Retina (tissue), 1 donor: ENCODE measurements at places on chromosomes 3 and 15.

DNA sequence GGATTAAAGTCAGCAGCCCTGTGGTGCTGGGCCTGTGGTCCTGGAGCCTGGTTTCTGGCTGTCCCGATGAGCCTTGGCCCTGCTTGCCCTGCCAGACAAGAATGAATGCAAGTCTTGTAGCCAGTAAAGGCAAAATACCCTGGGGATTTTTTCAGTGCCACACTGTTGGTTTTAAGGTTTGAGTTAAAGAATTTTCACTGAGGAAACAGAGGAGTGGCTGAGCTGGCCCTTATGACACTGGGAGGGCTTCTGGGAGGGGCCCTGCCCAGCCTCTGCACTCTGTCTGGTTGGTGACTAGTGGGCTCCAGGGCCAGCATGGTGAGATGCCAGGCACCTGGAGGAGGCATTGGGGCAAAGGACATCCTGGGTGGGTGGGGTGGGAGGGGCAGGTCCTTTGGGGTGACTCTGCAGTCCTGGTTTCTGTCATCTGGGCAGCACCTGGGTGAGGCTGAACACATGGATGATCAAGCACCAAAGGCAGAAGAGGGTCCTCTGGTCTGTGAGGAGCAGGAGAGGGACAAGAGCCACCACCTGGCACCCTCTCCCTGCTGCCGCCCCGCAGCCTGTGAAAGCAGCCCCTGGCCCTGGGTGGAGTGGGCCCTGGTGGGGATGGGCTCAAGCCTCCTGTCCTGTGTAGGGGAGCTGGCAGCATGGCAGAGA is 12.5 kb upstream of the PLA2G4E start:
- DNase-seq, result no peak

DNA sequence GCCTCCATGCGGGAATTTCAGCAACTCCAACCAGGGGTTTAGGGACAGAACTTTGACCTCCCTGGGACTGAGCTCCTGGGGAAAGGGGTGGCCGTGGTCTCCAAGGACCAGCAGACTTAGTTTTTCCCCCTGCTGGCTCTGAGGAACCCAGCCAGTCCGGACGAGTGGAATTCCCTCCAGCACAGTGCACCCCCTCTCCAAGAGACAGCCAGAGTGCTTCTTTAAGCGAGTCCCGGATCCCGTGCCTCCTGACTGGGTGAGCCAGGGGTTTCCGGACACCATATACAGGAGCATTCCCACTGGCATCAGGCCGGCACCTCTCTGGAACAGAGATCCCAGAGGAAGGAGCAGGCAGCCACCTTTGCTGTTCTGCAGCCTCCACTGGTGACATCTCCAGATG is 459.5 kb downstream of the OCA2 start:
- DNase-seq, result no peak

- no peak for DNase-seq
These were observed 28.8 kb downstream of the LYZL4 start for GRCh38 chr3:42381551-42382082.

GRCh38 chr3:105629718-105630117 is 239.1 kb downstream of the CBLB start:
- DNase-seq, result no peak

- DNase-seq, result no peak
These were observed 124.3 kb downstream of the FBLN2 start for GRCh38 chr3:13673207-13673606.

- no peak for DNase-seq
These were observed 3.0 kb downstream of the BUB1B start for GRCh38 chr15:40163657-40164416.

DNA sequence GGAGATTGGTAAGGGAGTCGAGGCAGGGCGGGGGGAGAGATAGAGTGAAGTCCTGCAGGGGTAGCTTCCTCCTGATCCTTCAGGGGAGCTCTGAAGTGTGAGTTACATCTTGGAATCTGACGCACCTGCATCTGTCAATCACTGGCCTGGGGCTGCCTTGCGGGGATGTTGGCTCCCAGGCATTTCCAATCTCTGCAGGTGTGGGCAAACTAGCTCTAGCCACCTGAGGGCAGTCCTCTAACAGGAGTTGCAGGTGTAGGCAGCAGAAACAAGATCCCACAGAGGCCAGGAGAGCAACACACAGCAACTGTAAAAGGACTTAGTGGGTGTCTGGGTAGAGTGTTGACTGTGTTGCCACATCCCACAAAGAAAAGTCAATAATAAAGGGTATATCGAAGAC is 63.6 kb downstream of the ZNF621 start:
- DNase-seq, result no peak

DNA sequence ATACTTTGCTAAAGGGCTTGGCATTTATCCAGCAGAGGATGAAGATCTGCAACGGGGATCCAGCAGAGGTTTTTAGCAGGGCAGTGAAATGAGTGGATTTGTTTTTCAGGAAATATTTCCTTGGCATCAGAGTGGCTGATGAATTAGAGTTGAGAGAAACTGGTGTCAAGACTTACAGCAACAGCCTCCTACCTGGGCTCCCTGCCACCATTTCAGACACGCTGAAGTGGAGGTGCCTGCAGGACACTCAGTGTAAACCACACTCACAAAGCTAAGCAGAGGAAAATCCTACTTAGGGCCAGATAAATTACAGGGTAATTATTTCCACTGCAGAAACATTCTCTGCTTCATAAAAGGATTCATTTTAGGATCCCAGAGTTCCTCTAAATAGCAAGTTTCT is 519.7 kb downstream of the FGF12 start:
- DNase-seq, result no peak

DNA sequence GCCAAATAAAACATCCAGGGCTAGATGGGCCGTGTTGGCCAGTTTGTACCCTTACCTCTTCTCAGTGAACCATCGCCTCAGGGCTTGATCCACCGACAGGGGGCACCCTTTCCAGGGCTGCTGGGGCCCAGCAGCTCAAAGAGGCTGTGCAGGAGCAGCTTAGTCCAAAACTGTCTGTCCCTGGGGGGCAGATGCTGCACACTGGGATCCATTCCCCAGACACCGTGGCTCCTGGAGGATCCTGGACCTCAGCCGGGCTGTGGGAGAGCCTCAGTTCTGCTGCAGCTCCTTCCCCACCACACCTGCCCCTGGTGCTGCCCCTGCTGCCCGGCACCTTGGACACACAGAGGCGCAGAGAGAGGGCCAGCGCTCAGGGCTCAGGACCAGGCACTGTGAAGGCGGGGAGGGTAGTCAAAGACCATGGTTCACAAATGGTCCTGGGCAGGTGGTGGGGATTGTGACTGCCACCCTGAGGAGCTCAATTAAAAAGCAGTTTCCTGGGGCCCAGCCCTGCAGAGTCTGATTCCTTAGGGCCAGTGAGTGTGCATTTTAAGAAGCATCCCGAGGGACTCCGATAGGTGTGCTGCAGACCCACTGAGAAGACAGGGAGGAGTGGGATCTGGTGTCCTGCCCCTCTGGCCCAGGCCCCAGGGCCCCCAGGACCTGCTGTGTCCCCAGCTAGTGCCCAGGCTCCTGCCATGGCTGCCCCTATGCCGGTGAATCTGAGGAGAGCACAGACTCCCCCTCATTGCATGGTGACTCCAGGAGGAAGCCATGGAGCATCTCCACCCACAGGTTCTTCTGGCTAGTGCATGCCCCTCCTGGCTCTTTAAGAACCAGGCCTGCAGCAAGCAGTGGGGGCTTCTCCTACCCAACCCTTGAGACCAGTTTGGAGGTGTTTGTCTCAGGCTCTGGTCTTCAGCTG is 86.5 kb upstream of the PRR20G start:
- DNase-seq, result no peak

GRCh38 chr15:45499426-45499825 is 23.1 kb downstream of the SLC30A4 start:
- no peak for DNase-seq

DNA sequence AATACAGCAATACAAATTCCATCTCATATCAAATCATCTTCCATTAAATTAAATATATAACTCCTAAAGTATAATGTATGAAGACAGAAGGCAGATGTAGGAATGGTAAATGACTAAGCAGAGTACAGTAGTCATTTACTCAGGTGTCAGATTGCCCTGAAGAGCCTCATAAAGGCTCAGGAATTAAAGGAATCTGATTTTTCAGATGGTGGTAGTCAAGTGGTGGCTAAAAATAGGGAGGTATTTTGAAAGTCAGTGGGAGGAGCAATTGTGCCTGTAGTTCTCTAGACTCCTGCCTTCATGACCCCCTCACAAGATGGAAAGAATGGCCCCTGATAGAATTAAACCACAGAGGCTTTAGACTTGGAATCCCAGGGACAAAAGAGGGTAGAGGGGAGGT is 142.7 kb upstream of the SYNPR start:
- no peak for DNase-seq

DNA sequence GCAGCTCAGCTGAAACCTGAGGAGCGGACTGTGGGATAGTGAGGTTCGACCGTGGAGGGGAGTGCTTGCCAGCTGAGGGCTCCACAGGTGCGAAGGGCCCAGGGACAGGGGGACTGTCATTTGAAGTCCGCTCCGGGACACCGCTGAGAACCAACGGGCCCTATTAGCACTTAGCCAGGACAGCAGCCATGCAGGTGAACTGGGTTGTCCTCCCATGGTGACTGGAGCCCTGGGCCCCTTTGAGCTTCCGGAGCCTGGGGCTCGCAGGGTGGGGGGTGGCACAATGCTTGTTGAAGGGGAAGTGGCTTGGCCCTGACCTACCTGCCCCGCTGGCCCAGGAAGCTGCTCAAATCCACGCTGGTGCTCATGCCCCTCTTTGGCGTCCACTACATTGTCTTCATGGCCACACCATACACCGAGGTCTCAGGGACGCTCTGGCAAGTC is 24.7 kb downstream of the PTH1R start:
- no peak for DNase-seq
